Esophagus muscularis mucosa (tissue), 4 donors: ENCODE measurements at places on chromosomes 16 and 17.

DNA sequence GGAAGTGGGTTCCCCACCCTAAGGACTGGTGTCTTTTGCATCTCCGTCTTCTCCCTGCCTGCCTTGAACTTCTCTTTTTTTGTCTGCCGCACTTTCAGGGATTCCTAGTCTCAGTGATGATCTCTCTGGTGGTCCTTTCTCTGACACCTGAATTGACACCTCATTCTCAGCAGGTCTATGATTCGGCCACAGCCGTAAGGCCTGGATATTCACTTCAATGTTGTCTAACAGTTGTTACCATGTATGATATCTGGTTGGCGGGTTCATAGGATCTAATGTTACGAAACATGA, 25.1 kb upstream of the SLC47A1 start:
- DNase-seq, result no peak

GRCh38 chr17:2647957-2648356, 54.5 kb downstream of the PAFAH1B1 start:
- no peak for DNase-seq

GRCh38 chr17:81328978-81329926, 34.1 kb upstream of the SLC38A10 start:
- DNase-seq, result peak; percentile 96

DNA sequence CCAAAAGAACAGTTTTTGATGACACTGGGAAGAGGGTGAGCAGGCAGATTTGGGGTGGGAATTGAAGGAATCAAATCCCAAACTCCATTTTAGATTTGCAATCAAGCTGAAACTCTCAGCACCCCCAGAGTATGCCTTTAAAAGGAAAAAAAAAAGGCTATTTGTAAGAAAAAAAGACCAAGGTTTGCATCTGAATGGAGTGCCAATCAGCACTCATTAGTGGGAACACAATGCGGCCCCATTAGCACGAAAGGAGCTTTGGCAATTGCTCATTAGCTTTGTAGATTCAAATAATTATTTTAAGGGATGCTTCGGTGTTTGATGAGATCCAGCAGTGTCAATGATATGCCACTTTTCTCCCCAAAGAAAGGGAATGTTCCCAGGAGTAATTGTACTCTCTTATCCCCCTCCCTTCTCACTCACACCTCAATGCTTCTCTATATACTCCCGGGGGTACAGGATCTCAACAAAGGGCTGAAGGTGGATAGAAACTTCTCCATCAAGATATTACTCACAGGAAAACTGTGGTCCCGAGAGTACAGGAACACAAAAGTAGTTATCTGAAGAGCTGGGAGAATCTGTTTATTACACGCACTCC, 32.2 kb downstream of the CHP2 start:
- DNase-seq, result no peak

DNA sequence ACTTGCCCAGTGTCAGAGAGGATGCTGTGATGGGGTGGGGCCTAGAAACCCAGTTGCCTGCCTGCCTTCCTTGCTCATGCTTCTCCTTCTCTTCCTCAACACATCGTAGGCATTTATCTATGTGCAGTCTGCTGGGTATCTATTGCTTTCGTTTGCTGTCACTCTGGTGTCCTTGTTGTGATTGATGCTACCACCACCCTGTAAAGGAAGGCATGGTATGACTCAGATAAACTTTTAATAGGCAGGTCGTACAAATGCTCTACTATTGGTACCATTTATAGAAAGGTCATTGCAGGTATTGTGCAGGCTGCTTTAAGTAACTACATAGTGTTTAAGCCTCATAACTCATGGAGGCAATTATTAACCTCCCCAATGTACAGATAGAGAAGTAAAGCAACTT, 368.9 kb downstream of the UTP18 start:
- DNase-seq, result no peak

- DNase-seq, result no peak
These were observed 26.1 kb downstream of the CDH8 start for GRCh38 chr16:62010186-62010585.

DNA sequence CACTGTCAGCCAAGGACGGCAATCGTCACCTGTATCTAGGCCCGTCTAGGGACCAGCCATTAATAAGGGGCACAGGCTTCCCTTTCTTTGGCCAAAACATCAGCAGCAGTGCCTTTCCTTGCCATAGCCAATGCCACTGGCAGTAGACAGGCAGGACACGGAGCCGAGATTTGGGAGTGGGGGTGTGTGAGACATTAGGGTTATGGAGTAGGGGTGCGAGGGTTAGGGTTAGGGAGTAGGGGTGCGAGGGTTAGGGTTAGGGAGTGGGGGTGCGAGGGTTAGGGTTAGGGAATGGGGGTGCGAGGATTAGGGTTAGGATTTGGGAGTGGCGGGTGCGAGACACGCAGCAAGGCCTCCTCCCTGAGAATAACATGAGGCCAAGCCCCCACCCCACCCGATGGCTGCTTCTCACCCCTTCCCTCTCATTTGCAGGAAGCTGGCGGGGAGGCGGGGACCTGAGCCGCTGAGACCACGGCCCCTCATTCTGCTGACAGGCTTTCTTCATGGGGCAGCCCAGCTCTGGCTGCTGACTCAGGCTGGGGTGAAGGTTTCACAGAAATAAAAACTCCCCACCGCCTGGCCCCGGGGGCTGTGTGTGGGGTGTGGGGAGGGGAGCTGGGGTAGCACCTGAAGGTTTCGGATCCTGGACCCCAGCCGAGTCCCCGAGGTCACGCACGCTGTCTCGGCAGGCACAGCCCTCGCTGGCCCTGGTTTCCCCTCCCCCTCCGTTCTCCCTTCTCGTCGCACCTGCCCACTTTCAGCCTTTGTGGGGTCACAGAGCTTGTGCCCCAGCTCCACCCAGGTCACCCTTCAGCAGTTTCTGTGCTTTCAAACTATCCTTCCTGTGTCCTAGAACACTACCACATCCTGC, 93.8 kb downstream of the PGS1 start:
- DNase-seq, result no peak
